ENCODE measurements at places on chromosomes 6 and 20.

DNA sequence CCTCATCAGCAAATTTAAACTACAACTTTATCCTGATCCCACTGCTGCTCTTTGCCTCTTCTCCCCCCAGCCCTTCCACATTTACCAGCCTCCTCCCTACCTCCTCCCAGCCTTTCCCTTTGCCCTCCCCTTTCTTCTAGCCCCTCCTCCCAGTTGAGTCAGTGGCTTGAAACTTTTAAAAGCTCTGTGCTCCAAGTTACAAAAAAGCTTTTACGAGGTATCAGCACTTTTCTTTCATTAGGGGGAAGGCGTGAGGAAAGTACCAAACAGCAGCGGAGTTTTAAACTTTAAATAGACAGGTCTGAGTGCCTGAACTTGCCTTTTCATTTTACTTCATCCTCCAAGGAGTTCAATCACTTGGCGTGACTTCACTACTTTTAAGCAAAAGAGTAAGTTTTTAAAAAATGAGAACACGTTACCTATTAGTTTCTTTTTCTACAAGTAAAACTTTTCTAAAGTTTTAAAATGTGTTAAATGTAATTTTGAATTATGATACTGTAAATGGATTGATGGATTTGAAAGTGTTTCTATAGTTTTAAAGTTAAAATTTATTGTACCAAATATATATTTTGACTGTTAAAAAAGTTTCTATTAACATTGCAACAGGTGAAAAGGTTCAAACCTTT is at the start of gene GJA1:
GJA1 (plus strand) TSS at position 203 of the 626 bp plus-strand sequence. CDS start 11,202 bp downstream, outside the sequence.
- H3K4me3 ChIP-seq = peak within 1 kb of the TSS; percentile 70
- H3K27ac ChIP-seq = peak within 1 kb of the TSS; percentile 93
- H3K27me3 ChIP-seq = no peaks in the 10 kb centered on the region

DNA sequence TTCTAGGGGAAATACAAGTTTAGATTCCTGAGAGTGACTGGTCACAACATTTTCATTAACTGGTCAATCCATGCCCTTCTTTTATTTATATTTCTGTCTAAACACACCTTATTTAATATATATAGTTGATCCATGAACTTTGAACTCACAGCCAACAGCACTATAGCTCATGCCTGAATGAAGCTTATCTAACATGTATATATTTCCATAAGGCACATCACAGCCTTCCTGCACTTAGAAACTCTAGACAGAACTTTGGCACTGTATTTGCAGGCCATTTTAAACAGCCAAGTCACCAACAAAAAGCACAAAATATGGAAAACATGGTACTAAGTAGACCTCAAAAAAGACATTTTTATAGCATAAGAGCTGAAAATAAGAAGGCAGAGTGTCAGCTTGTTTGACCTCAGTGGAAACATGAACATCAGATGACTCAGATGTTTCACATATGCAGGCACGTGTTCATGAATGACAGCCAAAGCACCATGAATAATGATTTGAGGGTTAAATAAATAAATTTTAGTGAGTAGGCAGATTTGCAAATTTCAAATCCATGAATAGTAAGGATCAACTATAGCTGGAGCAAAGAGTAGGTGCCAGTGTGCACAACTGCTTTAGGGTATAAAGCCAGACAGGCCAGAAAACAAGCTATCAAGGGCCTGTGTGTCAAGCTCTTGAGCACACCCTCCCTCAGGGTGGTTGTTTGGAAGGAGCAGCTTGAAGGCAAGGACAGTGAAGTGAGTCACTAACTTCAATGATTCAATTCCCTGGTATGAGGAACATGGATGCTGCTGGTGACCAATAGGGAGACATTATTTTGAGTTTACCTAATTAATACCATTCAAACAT is 88.9 kb upstream of the NT5E start:
- peaks cover 10% of the 10 kb centered on the region for H3K4me1 ChIP-seq
- no peak overlapping the region for H3K4me3 ChIP-seq
- H3K27me3 ChIP-seq = no peaks in the 10 kb centered on the region

GRCh38 chr6:56335726-56336125 is 88.3 kb upstream of the COL21A1 start:
- no peak overlapping the region for H3K27ac ChIP-seq
- no peaks in the 10 kb centered on the region for H3K27me3 ChIP-seq
- DNase-seq = no peak
- no peaks in the 10 kb centered on the region for H3K36me3 ChIP-seq
- no peaks in the 10 kb centered on the region for H3K4me1 ChIP-seq
- H3K4me3 ChIP-seq = no peak overlapping the region

GRCh38 chr6:125741336-125741735 is 8.1 kb upstream of the HEY2 start:
- peak overlapping the region; percentile 95 for H3K27ac ChIP-seq
- H3K36me3 ChIP-seq = no peaks in the 10 kb centered on the region
- no peaks in the 10 kb centered on the region for H3K27me3 ChIP-seq
- peaks cover 10% of the 10 kb centered on the region for H3K4me1 ChIP-seq
- H3K4me3 ChIP-seq = peak overlapping the region; percentile 56
- no peak for DNase-seq

GRCh38 chr6:136611133-136611532 is 60.9 kb upstream of the MAP7 start:
- H3K27ac ChIP-seq = no peak overlapping the region
- peaks cover 20% of the 10 kb centered on the region for H3K4me1 ChIP-seq
- DNase-seq = no peak
- no peak overlapping the region for H3K4me3 ChIP-seq
- no peaks in the 10 kb centered on the region for H3K27me3 ChIP-seq
- no peaks in the 10 kb centered on the region for H3K36me3 ChIP-seq

DNA sequence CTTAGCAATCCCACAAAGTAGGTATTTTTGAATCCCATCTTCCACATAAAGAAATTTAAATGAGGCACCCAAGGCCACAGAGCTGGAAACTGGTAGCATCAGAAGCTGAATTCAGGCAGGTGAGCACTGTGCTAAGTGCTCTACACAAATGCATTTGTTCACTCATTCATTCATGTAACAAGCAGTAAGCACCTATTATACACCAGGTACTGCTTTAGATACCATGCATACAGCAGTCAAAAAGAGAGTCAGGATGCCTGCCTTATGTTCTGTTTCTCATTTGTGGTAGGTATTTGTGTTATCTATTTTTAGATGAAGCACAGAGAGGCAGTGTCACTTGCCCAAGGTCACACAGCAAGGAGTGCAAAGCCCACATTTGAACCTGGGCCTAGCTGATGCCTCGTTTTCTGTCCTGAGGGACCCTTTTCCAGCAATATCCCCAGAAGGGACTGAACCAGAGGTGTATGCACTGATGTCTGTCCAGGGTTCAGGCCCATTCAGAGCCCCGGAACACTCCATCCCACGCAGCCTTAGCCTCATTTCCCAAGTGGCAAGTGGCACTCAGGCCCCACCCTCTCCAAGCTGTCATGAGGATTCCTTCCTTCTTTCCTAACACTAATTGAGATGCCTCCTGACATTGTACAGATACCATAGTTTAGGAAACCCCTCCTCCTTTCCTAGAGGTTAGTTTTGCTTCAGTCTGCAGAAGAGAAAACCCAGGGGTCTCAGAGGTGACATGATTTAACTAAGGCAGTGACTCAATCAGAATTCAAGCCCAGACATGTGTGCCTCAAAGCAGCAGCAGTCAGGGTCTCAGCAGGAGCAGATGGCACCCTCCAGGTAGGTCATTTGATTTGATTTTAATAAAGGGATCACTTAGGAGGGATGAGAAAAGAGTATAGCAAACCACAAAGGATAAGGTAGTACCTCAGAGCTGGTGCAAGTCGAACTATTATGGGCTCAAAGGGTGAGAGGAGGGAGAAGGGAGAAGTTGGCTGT is 61.2 kb upstream of the SIRPA start:
- no peaks in the 10 kb centered on the region for H3K27me3 ChIP-seq
- H3K4me3 ChIP-seq = no peak overlapping the region
- DNase-seq = no peak
- H3K27ac ChIP-seq = no peak overlapping the region

DNA sequence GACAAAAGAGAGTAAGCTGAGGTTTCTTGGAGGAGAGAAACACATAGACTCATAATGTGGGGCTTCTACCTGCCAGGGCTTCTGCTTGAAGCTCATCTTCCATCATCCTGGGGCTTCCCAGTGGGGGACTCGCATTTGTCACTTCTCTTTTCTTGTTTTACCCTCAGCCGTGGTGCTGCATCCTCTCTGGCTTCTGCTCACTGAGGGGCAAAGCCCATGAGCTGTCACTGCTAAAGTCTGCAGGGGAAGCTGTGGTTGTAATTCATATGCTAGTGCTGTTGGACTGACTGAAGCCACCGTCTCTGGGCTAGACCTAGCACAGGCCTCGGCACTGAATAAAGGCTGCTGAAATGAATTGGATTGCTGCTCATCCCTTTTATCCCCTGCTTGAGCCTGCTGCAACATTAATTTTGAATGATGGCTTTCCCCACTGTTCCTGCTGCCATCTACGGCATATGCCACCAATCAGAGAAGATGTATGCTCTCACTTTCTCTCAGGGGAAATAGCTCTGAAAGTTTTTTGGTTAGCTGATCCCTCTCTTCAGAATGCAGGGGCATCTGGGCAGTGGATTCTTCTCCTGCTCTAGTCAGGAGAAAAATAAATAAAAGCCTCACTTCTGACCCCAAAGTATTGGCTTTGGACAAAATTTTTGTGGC is 568.4 kb upstream of the MAP3K7 start:
- no peaks in the 10 kb centered on the region for H3K27me3 ChIP-seq
- no peak overlapping the region for H3K4me3 ChIP-seq
- H3K27ac ChIP-seq = no peak overlapping the region
- no peak for DNase-seq
- H3K36me3 ChIP-seq = no peaks in the 10 kb centered on the region

- H3K4me3 ChIP-seq = no peak overlapping the region
- no peaks in the 10 kb centered on the region for H3K4me1 ChIP-seq
- no peak overlapping the region for H3K27ac ChIP-seq
- H3K27me3 ChIP-seq = no peaks in the 10 kb centered on the region
Measured at GRCh38 chr20:40438161-40438830, 250.7 kb downstream of the MAFB start.

DNA sequence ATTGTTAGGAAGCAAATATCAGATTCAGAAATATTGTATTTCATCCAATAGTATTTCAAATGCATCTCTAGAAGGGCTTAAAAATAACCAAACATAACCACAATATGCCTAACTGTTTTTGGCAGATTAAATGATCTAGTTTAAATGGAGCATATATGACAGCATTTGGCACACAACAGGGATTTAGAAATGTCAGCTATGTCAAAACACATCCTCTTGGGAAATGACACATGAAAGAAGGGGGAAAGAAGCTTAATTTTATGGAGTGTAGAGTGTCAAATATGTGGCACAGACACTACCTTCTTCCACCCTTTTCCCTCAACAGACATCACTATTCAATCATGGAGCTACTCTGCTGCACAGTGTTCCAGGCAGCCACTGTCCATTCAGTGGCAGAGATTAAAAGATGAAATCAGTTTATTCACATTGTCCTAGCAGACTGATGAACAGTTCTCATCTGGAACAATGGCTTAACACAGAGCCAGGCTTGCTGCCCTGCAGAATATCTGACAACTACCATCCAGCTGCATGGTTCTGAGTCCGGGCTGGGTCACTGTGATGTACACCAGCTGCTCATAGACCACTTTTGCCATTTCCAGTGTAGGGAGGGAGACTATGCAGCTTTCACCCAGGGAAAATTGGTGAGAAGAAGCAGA is 349.8 kb downstream of the DHX35 start:
- H3K27me3 ChIP-seq = no peaks in the 10 kb centered on the region
- DNase-seq = no peak
- no peaks in the 10 kb centered on the region for H3K4me1 ChIP-seq

GRCh38 chr20:346640-347316 is at the start of gene NRSN2:
NRSN2 (plus strand) TSS chr20:347111; CDS start chr20:349644, 2,533 bp downstream.
- H3K27ac ChIP-seq = peak within 1 kb of the TSS; percentile 84
- peak within 1 kb of the TSS; percentile 67 for H3K4me3 ChIP-seq
- H3K27me3 ChIP-seq = no peaks in the 10 kb centered on the region
- peak; percentile 80 for DNase-seq

DNA sequence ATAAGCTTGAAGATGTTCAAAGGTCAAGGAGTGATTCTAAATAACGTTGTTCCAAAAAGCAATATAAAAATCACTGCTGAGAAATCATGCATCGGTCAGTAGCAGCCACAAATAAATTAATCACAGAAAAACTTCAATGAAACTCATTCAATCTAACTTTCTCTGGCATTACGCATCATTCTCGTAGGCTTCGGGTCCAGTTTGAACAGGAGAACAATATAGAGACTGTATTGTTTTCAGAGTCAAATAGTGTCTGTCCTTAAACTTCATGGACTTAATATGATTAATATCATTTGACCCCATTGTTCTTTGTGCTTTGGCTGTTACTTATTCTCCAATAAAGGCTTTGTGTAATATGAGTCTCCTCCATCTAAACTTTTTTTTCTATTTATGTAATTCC is 200.4 kb downstream of the C6orf118 start:
- no peaks in the 10 kb centered on the region for H3K36me3 ChIP-seq
- no peaks in the 10 kb centered on the region for H3K27me3 ChIP-seq
- no peak for DNase-seq
- no peak overlapping the region for H3K27ac ChIP-seq
- no peaks in the 10 kb centered on the region for H3K4me1 ChIP-seq

DNA sequence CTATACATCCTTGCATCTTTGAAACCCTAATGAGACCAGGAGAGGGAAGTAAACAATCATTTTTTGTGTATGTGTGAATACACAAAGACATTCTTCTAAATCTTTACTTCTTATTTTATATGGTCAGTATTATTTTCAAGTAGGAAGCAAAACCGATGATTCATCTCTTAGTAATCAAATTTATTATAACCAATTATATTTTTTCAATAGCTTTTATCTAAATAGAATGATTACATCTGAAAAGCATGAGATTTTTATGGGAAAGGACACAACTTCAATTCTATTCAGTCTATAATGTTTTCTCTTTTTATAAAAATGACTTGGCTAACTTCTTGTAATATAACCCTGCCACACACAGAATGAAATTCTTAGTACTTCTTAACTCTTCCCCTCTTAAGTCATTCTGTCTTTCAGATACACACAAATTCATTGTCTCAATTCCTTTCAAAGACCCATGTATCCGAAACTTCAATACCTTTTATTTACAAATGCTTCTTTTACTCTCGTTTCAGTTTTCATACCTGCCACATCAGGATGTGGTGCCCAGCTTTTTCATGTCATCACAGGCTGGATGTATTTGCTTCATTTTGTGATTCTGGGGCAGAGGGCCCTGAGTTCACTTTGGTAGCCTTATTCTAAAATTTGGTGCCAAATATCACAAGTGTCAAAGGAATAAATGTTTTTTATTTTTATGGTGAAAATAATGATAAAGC is 227.0 kb downstream of the PHF3 start:
- no peaks in the 10 kb centered on the region for H3K27me3 ChIP-seq
- H3K4me3 ChIP-seq = no peak overlapping the region
- no peak overlapping the region for H3K27ac ChIP-seq
- H3K4me1 ChIP-seq = no peaks in the 10 kb centered on the region
- H3K36me3 ChIP-seq = no peaks in the 10 kb centered on the region

DNA sequence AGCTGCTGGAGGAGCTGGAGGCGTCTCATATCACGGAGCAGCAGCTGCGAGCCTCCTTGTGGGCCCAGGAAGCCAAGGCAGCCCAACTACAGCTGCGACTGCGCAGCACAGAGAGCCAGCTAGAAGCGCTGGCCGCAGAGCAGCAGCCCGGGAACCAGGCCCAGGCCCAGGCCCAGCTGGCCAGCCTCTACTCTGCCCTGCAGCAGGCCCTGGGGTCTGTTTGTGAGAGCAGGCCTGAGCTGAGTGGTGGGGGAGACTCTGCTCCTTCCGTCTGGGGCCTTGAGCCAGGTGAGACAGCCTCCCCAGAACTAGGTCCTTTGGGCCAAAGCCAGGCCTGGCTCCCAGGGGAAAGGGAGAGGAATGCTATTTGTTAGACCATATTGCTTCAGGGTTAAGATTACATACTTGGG is 31.7 kb downstream of the C20orf173 start:
- H3K27ac ChIP-seq = peak overlapping the region; percentile 81
- DNase-seq = no peak
- peaks cover 13% of the 10 kb centered on the region for H3K4me1 ChIP-seq
